ENCODE measurements at places on chromosomes 16 and 17. TPM values are rescaled to one million over a fixed set of nuclear protein-coding genes. Genes with fewer than 3 reads are reported as not detected.

PRR29 gene
- 1.1 TPM for total RNA-seq

DNAH9 gene
- total RNA-seq, result 0.72 TPM

SLC52A1 gene
- not detected for total RNA-seq

PRAC2 gene
- total RNA-seq, result not detected

NPIPB8 gene
- not detected for total RNA-seq

BICDL2 gene
- total RNA-seq, result 0.47 TPM

LAT gene
- total RNA-seq, result 8.5 TPM

ASIC2 gene
- total RNA-seq, result not detected

SYNGR3 gene
- not detected for total RNA-seq

LHX1 gene
- not detected for total RNA-seq

CCDC144A gene
- total RNA-seq, result 20.3 TPM

HBA2 gene
- total RNA-seq, result 139 TPM

CSH1 gene
- total RNA-seq, result not detected

ACADVL gene
- 996 TPM for total RNA-seq

AFMID gene
- total RNA-seq, result 28.7 TPM

FLOT2 gene
- 95.0 TPM for total RNA-seq

TBC1D16 gene
- total RNA-seq, result 68.7 TPM

MILR1 gene
- total RNA-seq, result 25.1 TPM

MEAK7 gene
- total RNA-seq, result 6.4 TPM

SGCA gene
- 4.9 TPM for total RNA-seq

TERB1 gene
- not detected for total RNA-seq

FGF11 gene
- total RNA-seq, result 1.9 TPM

SNAI3 gene
- total RNA-seq, result 0.37 TPM

SOST gene
- total RNA-seq, result not detected

TLCD1 gene
- total RNA-seq, result 5.2 TPM

KRTAP2-2 gene
- total RNA-seq, result not detected

ZNF821 gene
- total RNA-seq, result 10.1 TPM

HIGD1B gene
- total RNA-seq, result 17.8 TPM

AANAT gene
- total RNA-seq, result not detected

BAHCC1 gene
- total RNA-seq, result 5.8 TPM
